Stimulated activated CD8-positive, alpha-beta memory T cell treated with anti-CD3 and anti-CD28 coated beads, Interleukin-15, amount 100 ng/mL, for 4 hours (primary cell): ENCODE measurements at places on chromosomes 3 and 15.

DNA sequence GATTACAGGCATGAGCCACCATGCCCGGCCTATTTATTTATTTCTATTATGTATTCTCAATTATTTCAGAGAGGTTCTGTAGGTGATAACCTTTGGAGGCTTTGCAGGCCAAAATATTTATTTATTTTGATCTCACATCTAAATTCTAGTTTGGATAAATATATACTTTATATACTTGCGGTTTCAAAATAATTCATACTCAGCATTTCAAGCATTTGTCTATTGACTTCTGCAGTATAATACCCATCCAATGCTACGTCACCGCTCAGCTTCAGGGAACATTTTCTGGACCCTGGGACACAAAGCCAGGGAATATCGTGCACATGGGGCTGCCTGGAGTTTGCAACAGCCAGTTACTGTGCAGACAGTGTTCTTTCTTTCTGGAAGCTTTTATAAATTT lies 22.6 kb downstream of the CGGBP1 start:
- DNase-seq = no peak

DNA sequence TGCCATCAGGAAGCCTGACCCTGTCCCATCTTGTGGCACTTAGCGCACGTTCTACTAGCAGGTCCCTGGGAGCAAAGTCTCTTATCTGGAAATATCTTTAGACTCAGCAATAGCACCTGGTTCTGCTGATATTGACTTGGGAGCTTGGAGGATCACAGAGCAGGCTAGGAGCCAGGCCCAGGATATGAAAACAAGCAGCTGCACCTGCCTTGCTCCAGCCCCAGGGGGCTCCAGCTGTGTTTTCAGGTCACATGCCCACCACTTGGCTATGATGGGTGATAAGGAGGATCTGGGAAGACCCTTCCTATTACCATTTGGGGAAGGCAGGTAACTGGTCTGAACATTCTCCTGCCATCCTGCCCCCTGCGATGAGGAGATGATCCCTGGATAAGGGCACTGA lies 87.8 kb downstream of the C3orf70 start:
- no peak for DNase-seq

DNA sequence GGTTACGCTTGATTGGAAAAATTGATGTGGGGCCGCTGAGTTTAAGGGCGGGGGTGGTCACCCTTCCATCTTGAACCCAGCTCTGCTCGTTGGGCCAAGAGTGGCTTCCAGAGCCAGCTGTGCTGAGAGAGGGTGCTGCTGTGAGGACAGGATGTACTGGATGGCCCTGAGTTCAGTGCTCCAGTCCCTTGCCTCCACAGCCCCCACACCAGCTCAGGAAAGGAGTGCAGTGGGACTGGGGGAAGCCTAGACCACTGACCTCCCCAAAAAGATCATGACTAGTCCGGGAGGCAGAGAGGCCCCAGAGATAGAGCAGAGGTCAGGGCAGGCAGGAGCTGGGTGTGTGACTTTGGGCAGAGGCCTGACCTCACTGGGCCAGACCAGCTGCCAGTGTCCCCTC lies 4.0 kb upstream of the PTH1R start:
- no peak for DNase-seq

GRCh38 chr3:179853176-179853575 lies 183.6 kb downstream of the PEX5L start:
- DNase-seq = no peak

DNA sequence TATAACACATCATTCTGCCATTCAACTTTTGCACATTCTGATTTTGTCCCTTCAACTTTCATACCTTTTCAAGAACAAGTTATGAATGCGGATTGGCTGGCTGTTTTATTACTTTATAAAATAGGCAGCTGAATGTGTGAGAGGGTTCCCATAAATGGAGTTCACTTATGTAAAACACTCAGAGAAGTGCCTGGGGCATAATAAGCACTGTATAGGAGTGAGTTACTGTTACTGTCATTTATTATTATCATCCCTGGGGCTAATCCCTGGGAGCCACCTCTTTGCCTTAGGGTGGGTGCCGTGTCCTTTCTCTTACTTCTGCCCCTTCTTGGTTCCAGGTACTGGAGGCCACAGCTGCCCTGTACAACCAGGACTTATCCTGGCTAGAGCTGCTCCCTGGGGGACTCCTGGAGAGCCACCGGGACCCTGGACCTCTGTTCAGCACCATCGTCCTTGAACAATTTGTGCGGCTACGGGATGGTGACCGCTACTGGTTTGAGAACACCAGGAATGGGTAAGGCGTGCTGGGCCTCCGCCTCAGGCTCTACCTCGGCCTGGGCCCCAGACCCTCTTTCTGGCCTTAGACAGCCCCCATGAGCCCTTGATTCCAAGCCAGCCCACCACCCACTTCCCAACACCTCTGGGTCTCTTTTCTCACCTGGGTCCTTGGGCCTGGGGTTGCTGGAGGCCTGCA lies 10.9 kb downstream of the DUOX1 start:
- no peak for DNase-seq
